Stimulated activated CD8-positive, alpha-beta memory T cell treated with anti-CD3 and anti-CD28 coated beads, Interleukin-7, amount 100 ng/mL, for 1 hour (primary cell): ENCODE measurements at places on chromosomes 7 and 10.

- no peak for DNase-seq
Observed at GRCh38 chr7:152854386-152854785, 94.8 kb downstream of the ACTR3B start.

DNA sequence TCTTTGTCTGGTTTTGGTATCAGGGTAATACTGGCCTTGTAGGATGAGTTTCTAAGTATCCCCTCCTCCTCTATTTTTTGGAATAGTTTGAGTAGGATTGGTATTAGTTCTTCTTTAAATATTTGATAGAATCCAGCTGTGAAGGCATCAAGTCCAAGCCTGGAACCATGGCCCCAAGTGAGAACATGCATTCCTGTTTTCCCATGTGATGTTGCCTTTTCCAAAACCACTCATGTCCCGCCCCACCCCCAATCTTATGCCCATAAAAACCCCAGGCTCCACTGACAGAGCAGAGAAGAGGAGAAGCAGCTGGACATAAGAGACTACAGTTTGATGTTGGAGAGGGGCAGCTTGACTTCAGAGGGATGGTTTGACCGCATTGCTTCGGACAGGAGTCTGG, 71.2 kb downstream of the MINPP1 start:
- DNase-seq: no peak

GRCh38 chr7:158282461-158283001, 305.1 kb downstream of the PTPRN2 start:
- no peak for DNase-seq

- no peak for DNase-seq
Observed at GRCh38 chr7:155219154-155219531, 78.5 kb upstream of the INSIG1 start.

- no peak for DNase-seq
Observed at GRCh38 chr10:33880291-33880690, 545.8 kb upstream of the NRP1 start.

DNA sequence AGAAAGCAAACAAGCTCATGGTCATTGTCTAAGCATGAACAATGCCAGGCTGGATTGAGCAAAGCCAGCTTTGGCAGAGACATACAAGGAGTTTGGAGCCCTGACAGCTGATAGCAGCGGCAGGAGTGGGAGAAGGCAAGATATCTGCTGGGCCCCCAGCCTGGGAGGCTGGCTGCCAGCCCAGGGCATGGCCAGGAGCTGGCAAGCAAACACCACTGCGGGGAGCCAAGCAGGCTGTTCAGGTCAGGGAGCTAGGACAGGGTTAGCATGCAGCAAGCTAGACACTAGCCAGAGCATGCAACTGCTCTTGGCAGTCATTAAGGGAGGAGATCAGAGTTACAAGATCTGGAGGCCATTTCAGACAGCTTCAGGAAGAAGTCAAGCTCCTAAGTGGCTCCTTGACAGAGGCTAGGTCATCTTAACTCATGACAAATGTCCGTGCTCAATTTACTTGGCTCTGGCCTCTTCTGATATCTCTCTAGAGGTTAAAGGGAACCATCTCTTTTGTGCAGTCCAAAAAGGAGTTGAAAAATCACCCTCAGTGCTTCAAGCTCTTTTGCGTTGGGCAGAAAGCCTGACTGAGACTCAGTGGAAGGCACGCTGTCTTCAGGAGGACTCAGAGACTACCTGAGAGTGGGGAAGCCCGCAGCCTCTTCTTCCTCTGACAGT, 436.8 kb upstream of the C7orf33 start:
- DNase-seq: no peak

DNA sequence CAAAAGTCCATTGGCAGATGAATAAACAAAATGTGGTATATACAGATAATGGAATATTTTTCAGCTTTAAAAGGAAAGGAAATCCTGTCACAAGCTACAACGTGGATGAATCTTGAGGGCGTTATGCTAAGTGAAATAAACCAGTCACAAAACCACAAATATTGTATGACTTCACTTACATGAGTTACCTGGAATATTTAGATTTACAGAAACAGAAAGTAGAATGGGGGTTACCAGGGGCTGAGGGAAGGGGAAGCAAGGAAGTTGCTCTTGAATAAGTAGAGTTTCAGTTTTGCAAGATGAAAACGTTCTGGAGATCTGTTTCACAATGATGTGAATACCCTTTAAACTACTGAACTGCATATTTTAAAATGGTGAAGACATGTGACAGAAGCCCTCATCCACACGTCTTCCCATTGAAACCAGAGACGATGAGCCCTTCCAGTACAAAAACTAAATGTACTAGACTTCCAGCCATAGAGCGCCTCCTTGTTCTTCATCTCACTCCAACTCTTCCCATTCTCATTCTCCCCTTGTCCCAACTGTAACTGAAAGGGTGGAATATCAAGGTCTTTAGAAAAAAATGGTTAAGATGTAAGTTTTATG, 62.4 kb downstream of the MICU1 start:
- no peak for DNase-seq

DNA sequence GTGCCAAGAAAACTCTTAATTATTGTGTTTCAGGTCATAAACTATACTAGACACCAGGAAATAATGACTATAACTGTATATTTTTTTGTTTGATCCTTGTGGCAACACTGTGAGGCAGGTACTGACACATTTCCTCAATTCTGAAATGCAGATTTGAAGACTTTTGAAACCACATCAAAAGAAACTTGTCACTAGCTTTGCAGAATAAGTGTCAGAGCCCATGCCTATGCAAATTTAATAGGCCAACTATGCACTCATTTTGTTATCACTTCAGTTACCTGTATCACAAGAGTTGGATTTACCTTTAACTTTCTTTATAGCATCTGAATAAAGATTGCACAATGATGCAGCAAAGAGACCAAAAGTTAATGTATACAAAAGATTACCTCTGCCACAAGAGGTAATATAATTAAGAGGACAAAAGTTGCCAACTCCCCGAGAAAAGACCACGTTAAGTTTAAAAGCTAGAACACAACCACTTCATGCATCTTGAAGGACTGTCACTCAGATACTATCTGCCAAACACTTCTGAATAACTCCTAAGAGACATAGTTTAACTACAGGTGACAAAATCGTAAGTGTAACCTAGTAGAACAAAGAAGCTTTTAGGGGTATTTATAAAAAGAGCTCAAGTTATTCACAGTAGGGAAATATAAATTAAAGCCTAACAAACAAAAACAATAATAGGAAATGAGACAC, 80.5 kb downstream of the ELAPOR2 start:
- DNase-seq: no peak

DNA sequence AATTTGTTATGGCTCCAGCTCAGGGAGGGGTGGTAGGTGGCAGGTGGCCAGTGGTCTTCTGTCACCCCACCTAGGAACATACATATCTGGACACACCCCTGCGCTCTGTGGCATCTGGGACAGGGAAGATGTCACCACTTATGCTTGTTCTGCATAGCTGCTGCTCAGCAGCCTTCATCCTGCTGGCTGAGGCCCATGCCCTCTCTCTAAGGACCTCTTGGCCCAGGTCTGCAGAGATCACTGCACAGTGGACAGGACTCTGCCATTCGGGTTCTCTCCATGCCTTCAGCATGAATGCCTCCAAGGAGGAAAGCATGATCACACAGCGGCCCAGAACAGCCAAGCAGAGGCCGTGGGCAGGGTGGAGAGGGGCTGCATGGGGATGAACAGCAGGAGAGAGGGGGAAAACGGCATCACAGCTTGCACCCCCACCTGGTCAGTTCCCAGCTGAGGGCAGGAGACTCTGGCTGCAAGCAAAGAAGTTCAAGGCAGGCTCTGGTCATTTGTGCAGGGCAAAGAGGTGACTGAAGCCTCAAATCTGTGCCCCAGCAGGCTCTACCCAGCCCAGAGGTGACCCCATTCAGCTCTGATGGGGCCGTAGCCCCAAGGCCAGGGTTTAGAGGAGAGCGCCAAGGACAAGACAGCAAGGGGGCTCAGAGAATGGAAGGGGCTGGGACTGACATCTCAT, 47.8 kb upstream of the GDF10 start:
- DNase-seq: no peak

- DNase-seq: no peak
Observed at GRCh38 chr7:158834878-158835784, 5.8 kb upstream of the ESYT2 start.

DNA sequence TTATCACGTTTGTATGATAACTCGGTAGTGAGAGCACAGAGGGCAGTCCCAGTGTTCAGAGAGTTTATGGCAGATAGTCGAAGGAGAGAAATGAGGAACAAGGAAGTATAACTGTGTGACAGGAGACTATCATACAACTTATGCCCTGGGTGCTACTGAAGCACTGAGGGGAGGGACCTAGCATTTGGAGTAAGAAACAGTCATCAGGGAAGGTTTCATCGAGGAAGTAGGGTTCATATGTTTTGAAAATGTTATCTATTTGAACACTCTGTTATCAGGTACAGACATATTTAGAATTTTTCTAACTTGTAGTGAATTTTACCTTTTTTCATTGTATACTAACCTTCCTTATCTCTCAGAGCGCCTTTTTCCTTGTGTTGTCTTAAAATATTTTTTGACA, 1214.4 kb upstream of the C7orf33 start:
- DNase-seq: no peak

DNA sequence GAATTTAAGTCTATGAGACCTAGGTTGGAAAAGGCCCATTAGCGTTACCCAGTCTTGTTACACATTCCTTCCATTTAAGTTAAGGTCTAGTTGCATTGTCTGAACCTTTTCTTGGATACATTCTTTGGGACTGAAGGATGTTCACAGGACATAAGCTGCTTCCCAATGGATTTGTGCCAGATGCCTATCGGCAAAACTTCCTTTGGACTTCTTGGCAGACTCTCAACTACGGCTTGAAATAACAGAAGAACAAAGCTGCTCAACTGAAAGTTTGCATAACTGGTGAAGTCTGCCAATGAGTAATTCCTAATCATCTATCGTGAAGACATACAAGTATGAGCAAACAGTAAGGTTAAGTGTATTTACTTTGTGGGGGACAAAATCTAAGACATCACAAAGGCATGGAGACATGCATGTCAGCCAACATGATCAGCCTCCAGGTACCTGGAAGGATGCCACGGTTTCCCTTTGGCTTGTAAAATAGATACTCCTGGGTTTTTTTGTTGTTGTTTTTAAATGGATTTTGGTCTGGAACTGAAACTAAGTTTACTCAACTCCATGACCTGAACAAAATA, 35.4 kb downstream of the MALSU1 start:
- DNase-seq: no peak

DNA sequence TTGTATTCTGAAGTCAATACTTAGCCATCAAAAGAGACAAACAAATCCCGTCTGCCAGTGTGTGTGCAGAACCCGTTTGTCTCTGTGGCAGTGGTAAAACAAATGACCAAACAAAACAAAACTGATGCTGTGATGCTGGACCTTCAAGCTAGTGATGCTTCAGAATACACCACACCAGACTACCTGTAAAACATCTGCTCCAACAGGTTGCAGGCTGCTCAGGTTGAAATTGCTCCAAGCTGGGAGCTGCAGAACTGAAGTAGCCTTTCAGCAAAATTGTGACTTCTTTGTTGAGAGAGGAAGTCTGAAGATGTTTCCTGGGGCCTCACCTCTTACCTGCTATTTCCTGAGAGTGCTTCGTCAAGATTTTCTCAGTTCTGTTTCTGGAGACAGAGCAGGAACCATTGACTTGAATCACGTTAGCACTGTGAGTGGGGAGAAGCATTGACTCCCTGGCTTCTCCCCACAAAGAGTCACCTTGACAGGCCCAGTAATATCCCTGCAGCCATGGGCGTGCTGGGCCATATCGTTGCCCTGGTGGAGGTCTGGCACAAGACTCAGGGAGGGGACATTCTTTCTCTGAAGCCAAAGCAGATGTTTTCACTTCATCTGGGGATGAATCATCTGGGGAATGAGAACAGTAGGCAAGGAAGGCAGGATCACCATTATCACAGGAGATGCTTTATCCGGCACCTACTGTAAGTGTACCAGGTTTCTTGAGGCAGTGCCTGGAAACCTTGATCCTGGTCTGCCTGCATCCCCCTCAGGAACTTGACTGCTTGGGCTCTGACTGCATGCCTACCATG, 80.2 kb downstream of the RBM20 start:
- DNase-seq: no peak

DNA sequence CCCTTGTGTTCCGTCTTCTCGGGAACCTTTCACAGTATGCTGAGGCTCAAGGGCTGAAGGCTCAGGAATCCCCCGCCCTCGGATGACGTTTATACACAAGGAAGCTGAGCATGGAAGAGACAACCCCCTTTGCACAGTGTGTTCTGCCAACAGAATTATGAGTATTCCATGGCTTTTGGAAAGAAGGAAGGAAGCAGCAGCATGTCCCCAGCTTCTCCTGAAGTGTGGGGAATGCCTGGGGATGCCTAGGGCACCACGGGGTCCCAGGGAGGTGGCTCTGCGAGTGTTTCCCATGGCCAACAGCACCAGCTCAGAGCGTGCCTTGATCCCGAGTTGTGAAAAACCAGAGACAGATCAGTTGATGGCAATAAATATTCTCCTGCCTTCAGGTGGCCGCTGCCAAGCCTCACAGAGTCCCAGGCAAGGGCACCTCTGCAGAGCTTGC, 88.8 kb upstream of the DDC start:
- no peak for DNase-seq

DNA sequence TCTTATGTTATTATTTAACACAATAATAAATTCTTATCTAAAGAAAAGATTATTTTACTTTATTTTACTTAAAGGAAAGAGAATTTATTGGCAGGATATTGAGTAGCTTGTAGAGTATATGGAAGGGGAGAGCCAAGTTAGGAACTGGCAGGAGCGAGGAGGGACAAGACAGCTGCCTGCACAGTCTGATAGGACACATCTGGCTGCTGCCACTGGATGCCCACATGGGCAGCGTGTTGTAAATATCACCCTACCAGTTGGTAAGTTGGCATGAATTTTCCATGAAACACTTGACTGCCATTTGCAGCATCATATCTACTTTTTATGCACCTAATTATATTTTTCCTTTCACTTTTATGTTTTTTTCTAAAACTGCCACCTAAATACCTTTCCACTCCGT, 19.6 kb downstream of the SRI start:
- no peak for DNase-seq

DNA sequence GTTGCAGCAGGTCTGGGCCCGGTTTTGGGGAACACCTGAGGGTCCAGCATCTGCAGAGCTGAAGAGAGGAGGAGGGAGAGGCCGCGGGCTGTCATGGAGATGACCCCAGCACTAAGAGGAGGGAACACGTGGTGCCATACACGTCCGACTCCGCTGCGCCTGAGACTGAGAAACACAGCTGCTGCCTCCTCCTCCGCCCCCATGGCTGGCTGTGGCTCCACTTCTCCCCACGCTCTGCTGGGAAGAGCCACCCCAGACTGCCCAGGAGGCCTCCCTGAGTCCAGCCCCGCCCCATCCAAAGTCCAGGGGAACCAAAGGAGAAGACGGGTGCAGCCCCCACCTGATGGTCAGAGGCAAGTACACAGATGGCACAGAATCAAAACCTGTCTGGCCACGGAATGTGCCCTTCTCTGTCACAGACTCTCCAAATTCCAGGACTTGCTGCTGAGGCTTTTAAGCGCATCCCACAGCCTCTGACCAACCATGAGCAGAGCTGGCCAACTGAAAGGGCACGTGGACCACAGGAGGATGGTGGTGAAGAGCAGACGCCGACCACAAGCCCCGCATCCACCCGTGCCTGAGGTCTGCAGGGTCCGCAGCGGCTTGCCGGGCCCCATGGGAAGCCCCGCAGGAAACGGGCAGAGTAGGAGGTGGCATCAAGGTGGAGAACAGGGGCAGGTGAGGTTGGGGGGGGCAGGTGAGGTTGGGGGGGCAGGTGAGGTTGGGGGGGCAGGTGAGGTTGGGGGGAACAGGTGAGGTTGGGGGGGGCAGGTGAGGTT, 24.0 kb downstream of the STK32C start:
- no peak for DNase-seq
